ENCODE measurements at places on chromosomes 7 and 10. TPM values are rescaled to one million over a fixed set of nuclear protein-coding genes. Genes with fewer than 3 reads are reported as not detected.

- DNase-seq = no peak
Measured at GRCh38 chr10:96814264-96814663, 17.8 kb upstream of the LCOR start.

GRCh38 chr7:30249986-30250774 lies 34.2 kb upstream of the ZNRF2 start:
- DNase-seq = no peak

DNA sequence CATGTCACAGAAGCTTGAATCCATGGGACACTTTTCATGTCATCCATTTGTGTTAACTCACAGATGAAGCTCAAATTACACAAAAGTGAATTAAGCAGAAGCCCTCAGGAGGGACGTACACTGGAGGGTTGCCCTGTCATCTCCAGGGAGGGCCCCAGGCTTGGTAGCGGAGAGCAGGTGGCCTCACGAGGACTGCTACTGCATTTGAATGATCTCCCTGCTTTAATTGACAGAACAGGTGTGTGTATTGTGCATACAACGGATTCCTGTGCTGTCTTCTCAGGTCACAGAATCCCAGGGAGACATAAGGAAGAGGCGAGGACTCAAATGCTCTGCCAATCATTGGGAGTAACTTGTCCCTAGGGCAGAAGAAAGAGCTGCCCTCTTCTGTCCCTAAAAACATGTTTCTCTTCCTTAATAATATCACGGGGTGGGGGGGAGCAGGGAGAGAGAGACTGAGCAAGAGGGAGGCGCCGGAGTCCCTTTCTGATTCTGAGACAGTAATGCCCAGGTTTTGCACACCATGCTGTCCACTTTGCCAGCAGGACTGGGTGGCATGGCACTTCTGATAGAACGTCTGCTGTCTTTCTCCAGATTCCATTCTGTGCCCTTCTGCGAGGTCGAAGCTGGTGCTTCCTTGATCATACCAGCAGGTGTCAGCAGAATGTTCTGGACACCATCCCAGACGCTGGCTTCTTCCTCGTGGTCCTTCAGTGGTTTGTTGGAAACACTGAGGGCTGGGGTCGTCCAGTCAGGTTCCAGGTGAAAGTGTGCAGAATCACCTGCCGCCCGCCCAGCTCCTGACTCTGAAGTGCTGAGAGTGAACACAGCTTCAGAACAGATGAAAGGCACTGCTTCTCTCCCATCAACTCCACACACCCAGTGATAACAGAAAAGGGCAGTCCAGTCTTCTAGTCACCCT lies 26.2 kb upstream of the RASGEF1A start:
- peak; percentile 68 for DNase-seq

GRCh38 chr10:118496525-118496924 lies 98.9 kb downstream of the PRLHR start:
- DNase-seq = no peak

DNA sequence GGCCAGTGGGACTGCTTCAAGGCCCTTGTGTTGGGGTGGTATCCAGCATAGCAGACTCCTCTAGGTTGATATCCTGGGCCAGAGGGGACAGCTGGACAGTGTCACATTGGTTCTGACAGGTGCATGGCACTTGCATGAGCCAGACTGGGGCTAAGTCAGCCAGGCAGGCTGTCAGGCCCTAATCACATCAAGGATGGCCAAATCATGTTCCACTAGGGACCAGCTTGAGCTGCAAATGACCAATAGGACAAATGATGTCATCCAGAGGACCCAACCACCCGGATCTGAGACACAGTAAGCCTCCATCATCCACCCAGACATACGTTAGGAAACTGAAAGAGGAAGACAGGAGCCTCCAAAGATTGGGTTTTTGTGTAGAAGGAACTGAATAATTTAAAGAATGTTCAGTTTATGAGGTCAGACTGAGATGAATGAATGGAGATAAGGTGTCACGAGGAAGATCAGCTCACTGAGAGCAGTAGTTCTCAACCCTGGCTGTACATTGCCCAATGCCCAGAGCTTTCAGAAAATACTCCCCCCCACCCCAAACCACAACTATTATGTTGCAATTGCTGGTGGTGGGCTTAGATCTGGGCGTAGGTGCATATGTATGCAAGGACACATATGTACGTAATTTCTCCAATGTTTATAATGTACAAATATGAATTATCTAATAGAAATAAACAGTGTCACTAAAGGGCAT lies 75.2 kb upstream of the INHBA start:
- DNase-seq = no peak

The INHBA gene
- not detected for total RNA-seq

DNA sequence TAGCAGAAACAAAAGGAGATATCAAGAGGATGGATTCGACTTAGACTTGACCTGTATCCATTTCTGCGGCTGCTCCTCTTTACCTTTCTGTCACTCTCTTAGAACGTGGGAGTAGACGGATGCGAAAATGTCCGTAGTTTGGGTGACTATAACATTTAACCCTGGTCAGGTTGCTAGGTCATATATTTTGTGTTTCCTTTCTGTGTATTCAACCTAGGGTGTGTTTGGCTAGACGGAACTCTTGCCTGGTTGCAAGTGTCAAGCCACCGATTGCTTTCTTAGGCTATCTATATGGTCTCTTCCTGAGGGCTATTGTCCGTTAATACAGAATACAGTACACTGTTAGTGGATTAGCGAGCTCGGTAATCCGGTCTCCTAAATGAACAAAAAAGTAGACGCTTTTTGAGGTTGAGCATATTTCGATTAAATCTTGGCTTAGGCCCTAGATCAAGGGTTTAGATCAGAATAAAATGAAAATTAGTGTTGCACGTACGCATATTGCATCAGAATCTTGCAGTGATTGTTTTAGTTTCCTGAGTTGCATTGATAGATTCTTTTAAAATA lies 1.2 kb downstream of the PTEN start:
- peak; percentile 17 for DNase-seq

- no peak for DNase-seq
Measured at GRCh38 chr10:73639286-73639685, 2.0 kb downstream of the MYOZ1 start.

The SFTPA1 gene
- not detected for total RNA-seq

DNA sequence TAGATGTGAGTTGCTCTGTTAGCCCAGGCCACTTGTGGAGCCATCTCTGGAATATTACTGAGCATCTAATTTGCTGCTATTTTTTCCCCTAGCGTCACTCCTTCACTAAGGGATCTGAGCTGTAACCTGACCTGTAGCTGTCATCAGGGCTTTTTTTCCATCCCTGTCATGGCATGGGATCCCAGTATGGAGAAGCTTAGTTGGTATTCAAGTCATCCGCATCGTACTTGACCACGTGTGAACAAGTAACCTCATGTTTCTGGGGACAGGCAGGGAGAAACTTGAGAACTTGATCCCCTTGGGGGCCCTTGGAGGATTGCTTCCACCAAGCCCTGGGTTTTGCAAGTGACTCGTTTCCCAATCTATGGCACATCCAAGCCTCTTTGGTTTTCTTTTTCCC lies 474.4 kb upstream of the GALNT17 start:
- DNase-seq = no peak

- peak; percentile 13 for DNase-seq
Measured at GRCh38 chr10:100970914-100971811, 1.9 kb downstream of the SEMA4G start.

DNA sequence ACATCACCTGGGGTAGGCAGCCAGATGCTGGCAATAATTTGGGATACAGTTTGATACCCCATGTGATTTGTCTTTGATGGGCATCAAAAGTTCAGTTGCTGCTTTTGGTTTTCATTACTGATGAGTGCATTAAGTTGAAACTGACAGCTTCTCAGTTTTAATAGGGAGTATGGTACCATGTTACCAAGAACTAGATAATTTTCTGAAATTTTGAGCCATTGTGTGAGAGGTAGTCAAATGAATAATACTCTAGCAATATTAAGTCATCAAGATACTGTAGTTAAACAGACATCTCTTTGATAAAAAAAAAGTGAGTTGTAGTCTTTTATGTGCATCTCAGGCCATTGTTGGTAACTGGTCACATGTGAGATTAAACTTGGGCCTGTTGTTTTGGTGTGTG lies 71.5 kb downstream of the ST7 start:
- DNase-seq = no peak

The DLX6 gene
- total RNA-seq = not detected

GRCh38 chr10:53579773-53580172 lies 807.2 kb upstream of the MBL2 start:
- DNase-seq = no peak

- peak; percentile 6 for DNase-seq
Measured at GRCh38 chr7:31119249-31119648, 67.1 kb downstream of the ADCYAP1R1 start.

The ANKRD30A gene
- total RNA-seq = not detected

DNA sequence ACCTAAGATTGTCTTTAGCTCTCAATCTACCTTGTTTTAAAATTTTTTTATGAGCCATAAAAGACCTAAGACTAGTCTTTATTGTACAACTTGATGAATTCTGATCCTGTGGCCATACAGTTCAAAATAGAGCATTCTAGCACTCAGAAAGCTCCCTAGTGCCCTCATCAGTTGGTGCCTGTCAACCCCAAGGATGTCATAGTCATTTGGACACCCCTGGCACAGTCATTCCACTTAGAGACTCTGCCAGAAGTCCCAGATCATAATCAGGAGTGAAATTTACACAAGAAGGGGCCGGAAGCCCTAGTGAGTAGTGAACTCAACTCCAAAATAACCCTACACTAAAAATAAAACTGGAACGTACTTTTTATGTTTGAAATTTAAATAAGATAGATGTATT lies 80.0 kb upstream of the INSIG1 start:
- no peak for DNase-seq

The CABCOCO1 gene
- total RNA-seq = not detected

DNA sequence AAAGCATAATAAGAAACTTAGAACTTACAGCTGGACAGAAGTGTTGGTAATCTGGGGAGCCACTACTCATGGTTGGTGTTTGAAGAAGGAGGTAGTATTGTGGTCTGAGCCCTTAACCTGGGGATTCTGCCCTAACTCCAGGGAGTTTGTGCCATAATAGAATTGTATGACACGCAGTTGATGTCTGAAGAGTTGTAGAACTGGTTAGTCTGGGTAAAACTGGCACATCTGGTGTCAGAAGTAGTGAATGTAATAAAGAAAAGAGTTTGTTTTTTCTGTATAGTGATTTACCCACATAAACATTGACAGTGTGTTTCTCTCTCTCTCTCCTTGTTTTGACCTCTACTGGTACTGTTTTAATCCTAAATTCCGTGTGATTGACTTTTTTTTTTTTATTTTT lies 448.1 kb upstream of the SEMA3D start:
- no peak for DNase-seq

The ADAM12 gene
- 1.3 TPM for total RNA-seq

Data from activated CD4-positive, alpha-beta memory T cell treated with anti-CD3 and anti-CD28 coated beads, Interleukin-2, amount 10 ng/mL, durations not matched to agents 7 days and 5 days (primary cell).